ENCODE measurements at places on chromosomes 3 and 15.

GRCh38 chr3:39970982-39971381 lies 161.6 kb downstream of the MYRIP start:
- DNase-seq, result no peak

DNA sequence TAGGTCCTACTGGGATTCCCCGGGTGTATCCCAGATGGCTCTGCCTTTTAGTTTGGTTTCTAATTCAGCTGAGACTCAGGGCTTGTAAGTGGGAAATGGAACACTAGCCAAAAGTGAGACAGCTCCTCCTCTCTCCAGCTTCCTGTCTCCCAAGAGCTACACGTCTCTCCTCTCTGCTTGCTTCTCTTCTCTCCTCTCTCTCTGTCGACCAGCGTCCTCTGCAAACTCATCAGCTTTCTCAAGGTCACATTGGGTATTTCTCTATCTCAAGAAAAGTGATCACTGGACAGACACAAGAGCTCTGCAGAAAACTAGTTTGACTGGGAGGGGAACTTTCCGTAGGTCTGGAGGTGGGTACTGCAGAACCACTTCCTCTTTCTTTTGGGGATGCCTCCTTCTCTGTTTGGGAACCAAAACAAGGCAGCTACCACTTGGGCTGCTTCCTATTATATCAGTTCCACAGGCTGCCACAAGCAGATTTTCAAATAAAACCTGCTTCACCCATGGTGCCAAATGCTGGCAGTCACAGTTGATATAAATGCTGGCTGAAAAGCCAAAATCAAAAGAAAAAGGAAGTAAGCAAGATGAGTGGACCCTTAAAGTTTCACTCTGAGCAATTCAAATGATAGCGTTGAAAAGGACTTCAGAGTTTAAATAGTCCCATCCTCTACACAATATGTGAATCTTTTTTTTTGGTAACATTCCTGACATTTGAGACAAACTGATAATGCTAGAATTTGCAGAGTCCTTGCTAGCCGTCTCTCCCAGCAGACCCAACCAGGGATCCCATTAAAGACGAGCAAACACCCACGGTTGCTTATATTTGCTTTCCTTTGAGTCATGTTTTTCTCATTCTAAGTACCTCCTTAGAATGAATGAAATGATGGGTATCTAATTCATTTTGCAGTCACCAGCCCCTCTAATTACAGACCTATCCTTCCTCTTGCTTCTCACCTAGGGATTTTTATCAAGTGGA lies 7.2 kb upstream of the DYNC1LI1 start:
- no peak for DNase-seq

DNA sequence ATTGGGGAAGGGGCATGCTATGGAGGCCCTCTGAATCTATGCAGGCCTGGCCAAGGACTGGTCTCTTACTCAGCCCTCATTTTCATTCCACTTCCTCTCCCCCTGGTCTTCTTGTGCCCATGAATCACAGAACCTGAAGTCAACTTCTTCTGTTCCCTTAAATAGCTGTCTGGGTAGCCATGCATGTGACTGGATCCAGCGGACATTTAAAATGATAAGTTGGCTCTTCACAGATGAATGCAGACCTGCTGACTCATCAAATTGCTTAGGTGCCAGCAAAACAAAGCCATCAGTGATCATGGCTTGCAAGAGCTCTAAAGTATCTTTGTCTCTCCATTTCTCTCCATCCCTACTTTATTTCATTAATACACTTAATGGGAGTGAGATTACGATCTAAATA lies 90.1 kb upstream of the CADPS start:
- DNase-seq, result no peak

DNA sequence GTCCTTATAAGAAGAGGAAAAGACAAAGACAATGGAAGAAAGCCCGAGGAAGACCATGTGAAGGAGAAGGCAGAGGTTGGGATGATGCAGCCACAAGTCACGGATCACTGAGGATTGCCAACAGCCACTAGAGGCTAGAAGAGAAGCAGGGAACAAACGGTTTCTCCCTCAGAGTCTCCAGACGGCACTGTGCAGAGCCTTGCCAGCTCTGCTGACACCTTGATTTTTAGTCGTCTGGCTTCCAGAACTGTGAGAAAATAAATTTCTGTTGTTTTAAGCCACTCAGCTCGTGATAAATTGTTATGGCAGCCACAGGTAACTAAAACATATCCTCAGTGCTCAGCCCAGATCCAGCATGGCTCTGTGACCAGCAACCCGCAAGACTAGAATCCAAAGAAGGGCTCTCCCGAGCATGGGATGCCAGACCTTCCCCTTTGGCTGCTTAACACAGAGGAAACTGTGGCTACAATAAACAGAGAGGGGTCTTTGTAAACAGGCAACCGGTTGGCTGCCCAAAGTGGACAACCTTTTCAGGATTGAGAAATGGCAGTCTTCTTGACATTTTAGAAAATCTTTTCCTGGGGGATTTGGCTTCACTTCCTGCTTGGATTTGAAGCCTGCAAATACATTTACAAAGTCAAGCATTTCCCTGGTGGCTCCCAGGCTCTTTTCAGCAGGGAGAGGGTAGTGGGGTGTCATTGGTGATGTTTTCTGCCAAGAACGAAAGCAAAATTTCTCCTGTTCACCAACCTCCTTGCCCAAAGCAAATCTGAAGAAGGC lies 88.7 kb upstream of the ADPGK start:
- no peak for DNase-seq

- DNase-seq, result no peak
Observed at GRCh38 chr15:41866263-41866703, 27.6 kb downstream of the SPTBN5 start.

Measured in BJ (cell line).